ENCODE measurements at places on chromosomes 3 and 15.

GRCh38 chr15:88391700-88392099 is 75.5 kb downstream of the MRPL46 start:
- no peaks in the 10 kb centered on the region for H3K4me1 ChIP-seq
- no peak overlapping the region for H3K4me3 ChIP-seq
- no peak overlapping the region for H3K27ac ChIP-seq
- H3K27me3 ChIP-seq = no peaks in the 10 kb centered on the region
- DNase-seq = no peak

DNA sequence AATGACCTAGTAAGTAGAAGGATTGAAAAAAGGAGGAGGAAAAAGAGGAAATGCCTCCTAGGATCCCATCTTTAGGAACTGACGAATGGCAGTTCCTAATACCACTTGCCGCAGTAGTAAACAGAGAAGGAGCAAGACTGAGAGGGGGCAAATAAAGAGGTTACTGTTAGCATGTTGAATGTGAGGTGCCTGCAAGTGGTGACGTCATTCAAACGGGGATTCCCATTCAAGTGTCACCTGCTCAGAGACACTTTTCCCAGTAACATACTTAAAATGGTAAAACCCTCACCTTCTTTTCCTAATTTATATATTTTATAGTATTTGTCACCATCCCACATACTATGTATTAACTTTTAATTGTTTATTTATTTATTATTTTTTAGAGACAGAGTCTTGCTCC is 178.9 kb downstream of the IL5RA start:
- no peaks in the 10 kb centered on the region for H3K27me3 ChIP-seq
- H3K36me3 ChIP-seq = no peaks in the 10 kb centered on the region
- no peak overlapping the region for H3K27ac ChIP-seq
- H3K4me1 ChIP-seq = no peaks in the 10 kb centered on the region
- no peak for DNase-seq

DNA sequence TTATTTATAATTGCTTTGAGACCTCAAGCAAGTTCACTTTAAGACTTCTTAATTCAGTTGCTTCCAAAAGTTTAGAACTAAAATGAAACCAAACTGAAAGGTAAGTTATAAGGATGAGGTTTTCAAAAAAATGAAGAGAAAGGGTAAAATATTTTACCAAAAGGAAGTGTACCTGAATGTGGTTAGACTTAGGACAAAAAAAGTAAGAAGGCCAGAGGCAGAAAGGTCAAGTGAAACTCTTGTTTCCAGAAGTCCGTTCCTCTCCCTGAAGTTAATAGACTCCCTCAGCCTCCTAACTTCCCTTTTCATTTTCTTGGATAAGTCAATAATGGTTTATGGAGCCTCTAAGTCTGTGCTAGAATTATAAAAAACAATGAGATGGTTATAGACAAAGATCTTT is 16.6 kb downstream of the BTLA start:
- H3K4me1 ChIP-seq = no peaks in the 10 kb centered on the region
- no peak for DNase-seq
- H3K27ac ChIP-seq = no peak overlapping the region
- no peaks in the 10 kb centered on the region for H3K36me3 ChIP-seq

DNA sequence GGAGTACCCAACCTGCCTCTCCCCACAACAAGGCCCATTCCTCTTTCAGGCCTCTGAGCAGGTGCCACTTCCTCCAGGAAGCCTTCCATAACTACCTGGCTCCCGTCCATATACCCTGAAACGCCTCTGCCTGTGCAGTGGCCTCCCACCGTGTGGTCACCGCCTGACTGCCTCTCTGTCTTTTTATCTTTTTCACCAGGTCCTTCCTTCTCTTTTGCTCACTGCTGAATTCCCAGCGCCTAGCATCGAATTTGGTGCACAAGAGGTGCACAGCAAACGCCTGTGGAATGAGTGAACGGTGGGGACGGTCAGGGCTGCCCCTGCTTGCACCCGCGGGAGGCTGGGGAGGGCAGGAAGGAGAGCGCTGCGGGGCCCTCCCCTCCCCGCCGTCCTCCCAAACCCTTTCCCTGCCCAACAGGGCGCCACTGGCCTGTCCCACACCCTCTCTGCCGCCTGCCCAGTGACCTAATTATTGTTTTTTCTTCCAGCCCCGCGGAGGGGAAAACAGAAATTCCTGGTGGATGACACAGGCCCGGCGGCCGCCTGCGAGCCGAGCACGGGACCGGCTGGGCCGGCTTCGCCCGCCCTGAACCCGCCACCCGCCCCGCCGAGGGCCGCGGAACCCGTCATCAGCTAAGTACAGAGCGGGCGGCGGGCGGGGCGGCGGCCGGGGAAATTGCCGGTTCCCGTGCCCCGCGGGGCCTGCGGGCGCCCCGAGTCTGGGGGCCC is 140.1 kb downstream of the SMAD6 start:
- peaks cover 34% of the 10 kb centered on the region for H3K4me1 ChIP-seq
- no peaks in the 10 kb centered on the region for H3K27me3 ChIP-seq
- peak overlapping the region; percentile 95 for H3K27ac ChIP-seq
- no peaks in the 10 kb centered on the region for H3K36me3 ChIP-seq

- no peak overlapping the region for H3K4me3 ChIP-seq
- no peaks in the 10 kb centered on the region for H3K36me3 ChIP-seq
- H3K27me3 ChIP-seq = no peaks in the 10 kb centered on the region
- peaks cover 7% of the 10 kb centered on the region for H3K4me1 ChIP-seq
- no peak overlapping the region for H3K27ac ChIP-seq
- no peak for DNase-seq
Observed at GRCh38 chr3:183259621-183260020, 6.6 kb downstream of the B3GNT5 start.

DNA sequence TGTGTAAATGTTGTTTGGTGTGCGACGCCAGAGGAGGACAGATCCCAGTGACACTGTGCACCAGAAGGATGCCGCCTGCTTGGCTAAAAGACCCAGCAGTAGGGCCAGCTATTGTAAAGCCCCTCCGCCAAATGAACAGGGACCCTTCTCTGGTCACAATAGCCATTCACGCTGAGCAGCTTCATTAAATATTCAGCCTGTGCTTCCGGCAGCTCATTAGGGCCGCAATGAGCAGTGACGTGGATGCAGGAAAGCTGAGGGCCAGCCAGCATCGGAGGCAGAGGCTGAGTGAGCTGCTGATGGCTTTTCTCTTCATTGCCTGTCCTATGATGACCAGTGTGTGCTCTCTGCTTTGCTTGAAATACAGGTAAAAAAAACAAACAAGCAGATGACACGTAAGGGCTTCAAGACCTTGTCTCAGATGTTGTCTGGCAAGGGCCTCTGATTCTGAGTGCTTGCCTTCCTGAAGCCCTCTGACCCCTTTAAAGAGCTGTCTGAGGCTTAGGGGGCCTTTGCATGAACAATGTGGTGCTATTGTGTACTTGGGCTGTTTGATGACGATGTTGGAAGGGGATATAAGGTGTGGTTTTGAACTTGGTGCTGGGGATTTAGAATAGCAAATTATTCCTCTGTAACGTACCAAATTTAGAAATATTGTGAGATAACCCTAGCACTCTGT is 130.4 kb downstream of the FEZF2 start:
- H3K27me3 ChIP-seq = no peaks in the 10 kb centered on the region
- H3K4me1 ChIP-seq = peaks cover 16% of the 10 kb centered on the region

- DNase-seq = no peak
- no peak overlapping the region for H3K27ac ChIP-seq
- H3K4me3 ChIP-seq = peak overlapping the region; percentile 26
- H3K36me3 ChIP-seq = no peaks in the 10 kb centered on the region
- H3K27me3 ChIP-seq = no peaks in the 10 kb centered on the region
Observed at GRCh38 chr3:64489361-64490044, 198.3 kb downstream of the ADAMTS9 start.

- no peaks in the 10 kb centered on the region for H3K4me1 ChIP-seq
- H3K4me3 ChIP-seq = no peak overlapping the region
- no peaks in the 10 kb centered on the region for H3K27me3 ChIP-seq
- no peaks in the 10 kb centered on the region for H3K36me3 ChIP-seq
- no peak for DNase-seq
- H3K27ac ChIP-seq = no peak overlapping the region
Observed at GRCh38 chr15:25238716-25239470, 199.9 kb downstream of the UBE3A start.

- no peak overlapping the region for H3K27ac ChIP-seq
- peaks cover 4% of the 10 kb centered on the region for H3K4me1 ChIP-seq
- no peak for DNase-seq
- peaks cover 27% of the 10 kb centered on the region for H3K36me3 ChIP-seq
- no peak overlapping the region for H3K4me3 ChIP-seq
Observed at GRCh38 chr3:129383292-129383860, 45.1 kb downstream of the EFCAB12 start.

DNA sequence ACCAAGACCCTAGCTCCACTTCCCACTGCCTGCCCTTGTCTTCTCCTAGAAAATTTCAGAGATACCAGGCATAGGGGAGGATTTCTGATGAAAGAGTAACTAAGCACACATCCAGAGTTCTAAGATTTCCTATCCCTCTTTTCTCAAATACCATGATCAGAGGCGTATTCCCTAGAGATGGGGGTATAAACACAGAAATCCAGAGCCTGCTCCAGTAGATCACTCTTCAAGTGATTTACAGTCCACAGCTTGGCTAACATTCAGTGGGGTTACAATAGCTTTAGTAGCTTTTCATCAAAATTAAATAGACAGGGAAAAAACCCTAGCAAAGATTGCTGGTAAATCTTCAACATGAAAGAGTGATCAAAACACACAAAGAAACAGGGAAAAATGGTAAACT is 800.7 kb upstream of the GRM7 start:
- no peaks in the 10 kb centered on the region for H3K36me3 ChIP-seq
- no peak for DNase-seq
- H3K4me3 ChIP-seq = no peak overlapping the region

GRCh38 chr3:81638480-81638879 is 123.0 kb downstream of the GBE1 start:
- H3K4me3 ChIP-seq = no peak overlapping the region
- no peak for DNase-seq
- H3K36me3 ChIP-seq = no peaks in the 10 kb centered on the region
- H3K27ac ChIP-seq = no peak overlapping the region
- H3K4me1 ChIP-seq = no peaks in the 10 kb centered on the region
- no peaks in the 10 kb centered on the region for H3K27me3 ChIP-seq

GRCh38 chr3:11721479-11721878 is 77.8 kb upstream of the VGLL4 start:
- DNase-seq = no peak
- H3K4me3 ChIP-seq = no peak overlapping the region
- no peak overlapping the region for H3K27ac ChIP-seq
- peaks cover 26% of the 10 kb centered on the region for H3K4me1 ChIP-seq

DNA sequence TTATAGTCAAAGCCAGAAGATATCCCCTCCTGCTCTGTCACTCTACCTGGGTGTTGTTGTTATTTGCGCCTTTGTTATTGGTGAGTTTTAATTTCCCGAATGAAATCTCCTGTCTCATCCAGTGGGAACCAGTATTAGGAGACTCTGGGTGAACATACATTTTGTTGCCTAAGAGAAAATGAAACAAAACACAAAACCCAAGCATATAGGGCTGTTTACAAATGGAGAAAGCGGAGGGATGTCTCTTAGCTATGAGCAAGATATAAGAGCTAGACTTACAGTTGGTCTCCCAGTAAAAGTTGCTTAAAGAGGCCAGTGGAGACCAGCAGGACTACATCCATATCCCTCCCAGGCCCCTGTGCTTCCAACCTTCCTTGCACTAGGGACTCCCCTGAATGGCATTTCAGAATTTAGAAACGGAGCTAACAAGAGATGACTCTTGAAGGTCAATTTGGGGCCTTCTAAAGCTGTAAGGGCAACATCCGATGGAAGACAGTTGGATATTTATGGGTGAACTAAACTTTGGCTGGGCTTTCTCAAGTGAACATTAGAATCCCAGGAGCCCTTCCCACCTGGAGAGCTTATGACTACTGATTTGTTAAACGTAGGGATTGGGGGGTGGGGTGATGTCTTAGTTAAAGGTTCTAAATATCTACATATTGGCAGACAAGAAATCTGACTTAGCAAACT is 2.7 kb downstream of the EOMES start:
- DNase-seq = no peak
- no peak overlapping the region for H3K27ac ChIP-seq
- no peak overlapping the region for H3K4me3 ChIP-seq
- H3K36me3 ChIP-seq = no peaks in the 10 kb centered on the region

DNA sequence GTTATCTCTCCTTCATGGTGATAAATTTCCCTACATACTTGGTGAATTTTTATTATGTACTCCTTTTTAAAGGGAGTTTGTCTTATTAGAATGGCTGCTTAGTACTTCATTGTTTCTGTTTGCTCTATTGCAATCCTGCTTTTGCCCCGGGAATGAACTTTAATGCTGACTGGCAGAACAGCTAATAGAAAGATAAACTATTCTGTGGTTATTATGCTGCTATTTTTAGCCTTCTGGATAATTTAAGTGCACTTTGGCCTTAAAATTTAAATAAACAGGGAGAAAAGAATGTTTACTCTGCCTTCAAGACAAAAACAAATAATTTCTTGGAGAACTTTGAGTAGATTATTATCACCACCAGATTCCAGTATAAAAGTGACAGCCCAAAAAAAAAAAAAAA is 413.8 kb upstream of the CCDC54 start:
- no peaks in the 10 kb centered on the region for H3K36me3 ChIP-seq
- no peak overlapping the region for H3K4me3 ChIP-seq
- H3K27me3 ChIP-seq = no peaks in the 10 kb centered on the region
- no peak overlapping the region for H3K27ac ChIP-seq
- H3K4me1 ChIP-seq = peaks cover 26% of the 10 kb centered on the region

DNA sequence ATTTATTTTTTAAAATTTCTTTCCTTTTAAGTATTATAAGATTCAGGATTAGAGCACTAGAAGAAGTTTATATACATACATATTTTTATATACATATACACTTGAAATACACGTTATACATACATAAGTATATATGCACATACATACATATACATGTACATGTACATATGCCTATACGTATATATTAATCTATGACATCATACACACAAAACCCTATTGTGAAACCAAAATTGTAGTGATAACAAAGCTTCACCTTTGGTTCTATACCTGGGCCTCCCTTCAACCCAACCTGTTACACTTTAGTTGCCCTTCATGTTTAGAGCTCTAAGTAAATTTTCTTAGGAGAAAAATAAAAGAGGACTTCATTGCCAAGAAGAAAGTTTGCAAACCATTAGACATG is 17.0 kb downstream of the AADACL2 start:
- no peaks in the 10 kb centered on the region for H3K4me1 ChIP-seq
- H3K4me3 ChIP-seq = no peak overlapping the region
- no peak overlapping the region for H3K27ac ChIP-seq

GRCh38 chr3:56833022-56833421 is 31.3 kb upstream of the ARHGEF3 start:
- DNase-seq = no peak
- H3K4me3 ChIP-seq = no peak overlapping the region
- H3K27me3 ChIP-seq = no peaks in the 10 kb centered on the region
- no peak overlapping the region for H3K27ac ChIP-seq

DNA sequence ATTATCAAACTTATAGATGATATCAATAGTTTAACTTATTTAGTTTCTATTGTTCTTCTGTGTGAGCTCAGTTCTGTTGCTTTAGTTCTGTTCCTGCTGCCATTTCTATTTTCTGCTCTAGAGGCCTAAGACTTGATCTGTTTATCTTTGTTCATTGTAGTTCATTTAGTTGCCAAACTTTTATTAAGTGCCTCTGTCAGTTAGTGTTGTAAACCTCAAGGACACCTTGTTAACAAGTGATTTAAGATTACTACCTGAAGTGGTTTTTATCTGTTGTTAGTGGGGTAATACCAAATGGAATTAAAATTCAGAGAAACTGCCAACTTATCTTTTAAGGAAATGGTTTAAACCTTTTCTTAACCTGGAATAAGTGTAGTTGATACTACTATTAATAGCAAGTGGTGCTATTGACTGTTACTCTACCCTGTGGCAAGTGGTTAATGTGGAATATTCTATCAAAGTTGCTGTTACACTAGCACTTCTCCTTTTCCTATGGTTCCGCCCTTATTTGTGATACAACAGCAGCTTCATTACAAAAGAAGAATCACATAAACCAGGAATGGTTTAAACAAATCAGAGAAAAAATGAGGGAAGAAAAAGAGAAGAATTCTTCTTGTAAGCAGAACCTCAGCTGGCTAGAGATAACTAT is 500.6 kb upstream of the GOLIM4 start:
- H3K27me3 ChIP-seq = no peaks in the 10 kb centered on the region
- no peak overlapping the region for H3K27ac ChIP-seq
- peaks cover 21% of the 10 kb centered on the region for H3K4me1 ChIP-seq

Data from esophagus muscularis mucosa (tissue), 4 donors.